ENCODE measurements at places on chromosomes 1 and 21.

DNA sequence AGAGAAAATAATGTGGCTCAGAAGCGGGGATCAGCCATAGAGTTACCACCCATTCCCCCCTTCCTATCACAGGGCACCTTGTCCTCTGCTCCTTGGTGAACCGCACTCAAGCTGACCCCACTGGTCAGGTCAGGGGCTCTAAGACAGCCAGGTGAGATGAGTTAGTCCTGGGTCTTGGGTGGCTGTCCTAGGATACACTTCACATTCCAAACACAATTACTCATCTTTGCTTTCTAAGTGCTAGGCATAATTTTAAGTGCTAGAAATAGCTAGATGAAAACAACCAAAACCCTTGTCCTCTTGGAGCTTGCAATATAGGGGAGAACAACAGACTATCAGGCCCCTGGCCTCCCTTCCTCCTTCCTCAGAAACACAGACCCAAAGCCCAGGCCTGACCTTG, 7.8 kb upstream of the MUTYH start:
- no peak for DNase-seq

- no peak for DNase-seq
Measured at GRCh38 chr1:99964806-99965205, 5.0 kb upstream of the SLC35A3 start.

GRCh38 chr21:21921410-21922232, 923.4 kb downstream of the NCAM2 start:
- DNase-seq: no peak

- no peak for DNase-seq
Measured at GRCh38 chr1:17080880-17081279, 27.0 kb upstream of the SDHB start.

DNA sequence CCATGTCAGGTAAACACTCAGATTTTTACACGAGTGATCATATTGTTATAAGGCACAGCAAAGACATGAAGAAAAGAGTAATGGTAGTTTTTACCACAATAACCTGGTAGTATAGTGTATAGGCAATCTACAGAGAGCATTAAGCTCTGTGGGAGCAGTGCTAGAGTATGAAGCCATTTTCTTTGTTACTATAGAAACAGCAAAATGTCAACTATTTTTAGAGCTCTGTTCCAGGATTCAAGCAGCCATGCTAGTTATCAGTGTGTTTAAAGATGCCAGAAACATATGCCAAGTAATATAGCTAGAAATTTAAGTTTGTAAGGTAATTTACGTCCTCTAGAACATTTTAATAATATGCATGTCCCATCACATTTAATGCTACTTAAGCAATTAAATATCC, 77.6 kb upstream of the RGS18 start:
- no peak for DNase-seq

DNA sequence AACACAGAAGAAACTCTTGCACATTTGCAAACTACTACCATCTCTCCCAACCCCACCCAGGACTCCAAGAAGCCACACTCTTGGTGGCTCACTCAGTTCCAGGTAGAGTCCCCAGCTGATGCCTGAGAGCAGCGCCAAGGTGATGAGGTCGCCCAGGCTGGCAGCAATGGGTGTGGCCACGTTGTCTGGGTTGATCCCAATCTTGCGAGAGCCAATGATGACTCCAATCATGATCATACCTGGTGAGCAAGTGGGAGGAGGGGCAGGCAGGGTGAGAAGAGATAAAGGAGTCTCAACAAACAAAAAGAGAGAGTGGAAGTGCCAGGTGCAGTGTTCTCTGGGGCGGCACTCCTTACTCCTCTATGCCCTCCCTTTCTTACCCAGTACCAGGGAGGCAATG, 14.4 kb downstream of the SLC41A1 start:
- peak; percentile 53 for DNase-seq

DNA sequence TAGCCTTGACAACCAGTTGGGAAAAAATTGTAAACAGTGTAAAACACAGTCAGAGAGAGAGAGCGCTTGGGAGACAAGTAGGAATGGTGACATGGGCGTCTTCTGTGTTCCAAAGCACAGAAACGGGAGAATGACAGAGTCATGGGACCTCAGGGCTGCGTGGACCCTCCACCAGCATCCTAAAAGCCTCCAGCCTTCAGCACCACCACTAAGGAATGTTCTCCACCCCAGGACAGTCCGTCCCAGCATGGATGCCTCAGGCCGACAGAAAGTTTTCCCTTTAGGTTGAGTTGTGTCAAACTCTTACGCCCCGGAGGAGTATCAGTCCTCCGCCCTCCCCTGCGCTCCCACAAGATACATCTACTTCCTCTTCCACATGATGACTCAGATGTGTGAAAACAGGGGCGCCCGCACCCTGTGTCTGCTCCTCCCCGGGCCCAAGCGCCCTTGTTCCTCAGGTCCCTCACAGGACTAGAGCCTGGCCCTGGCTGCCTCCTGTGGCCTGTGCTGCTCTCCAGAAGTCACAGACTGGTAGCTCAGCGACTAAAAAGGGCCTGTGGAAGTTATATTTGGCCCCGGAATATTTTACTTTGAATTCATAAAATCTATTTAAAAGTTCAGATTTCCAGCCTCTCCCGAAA, 63.9 kb upstream of the EFHD2 start:
- DNase-seq: no peak

GRCh38 chr21:37043818-37044217, 29.1 kb downstream of the PIGP start:
- no peak for DNase-seq

- DNase-seq: peak; percentile 64
Measured at GRCh38 chr1:14590411-14591180, 7.9 kb upstream of the KAZN start.

DNA sequence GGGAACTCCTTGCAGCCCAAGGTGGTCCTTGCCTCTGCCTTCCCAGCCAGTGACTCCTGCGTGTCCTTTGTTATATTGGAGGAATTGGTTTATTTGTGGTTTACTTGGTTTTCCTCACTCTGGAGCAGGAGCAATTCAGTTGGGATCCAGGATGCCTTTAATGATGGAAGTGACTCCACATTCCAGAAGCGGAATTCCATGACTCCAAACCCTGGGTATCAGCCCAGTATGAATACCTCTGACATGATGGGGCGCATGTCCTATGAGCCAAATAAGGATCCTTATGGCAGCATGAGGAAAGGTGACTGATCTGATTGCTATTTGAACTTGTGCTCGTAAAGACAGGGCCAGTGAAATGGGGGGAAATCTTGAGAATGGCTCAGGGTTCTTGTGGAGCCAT, 15.1 kb upstream of the PIGV start:
- no peak for DNase-seq

- peak; percentile 97 for DNase-seq
Measured at GRCh38 chr1:93447481-93448291, at the start of gene FNBP1L. FNBP1L (plus strand) TSS chr1:93448118; CDS start chr1:93448282, 164 bp downstream.

- DNase-seq: no peak
Measured at GRCh38 chr1:169867012-169867675, 26.6 kb downstream of the SCYL3 start.

DNA sequence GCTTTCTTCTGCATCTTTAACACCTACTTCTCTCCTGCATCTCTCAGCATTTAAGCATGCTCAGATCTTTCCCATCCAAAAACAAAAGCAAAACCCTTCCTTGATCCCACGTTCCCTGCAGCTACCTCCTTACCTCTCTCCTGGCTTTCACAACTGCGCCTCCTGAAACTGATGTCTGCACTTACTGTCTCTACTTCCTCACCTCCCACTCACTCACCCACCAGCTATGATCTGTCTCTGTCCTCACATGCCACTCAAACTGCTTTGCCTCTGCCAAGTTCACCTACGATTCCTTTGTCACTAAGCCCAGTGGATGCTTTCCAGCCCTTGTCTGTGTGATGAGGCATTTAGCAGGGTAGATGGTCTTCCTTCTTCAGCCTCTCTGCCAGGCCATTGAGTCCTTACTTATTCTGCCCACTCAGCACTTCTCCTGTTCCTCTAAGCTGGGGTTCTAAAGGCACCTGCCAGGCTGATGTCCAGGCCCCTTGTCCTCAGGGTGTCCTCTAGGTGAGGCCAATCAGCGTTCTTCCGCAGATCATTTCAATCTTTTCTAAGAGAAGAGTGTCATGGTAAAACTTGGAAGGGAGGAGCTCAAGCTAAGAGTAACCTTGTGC, 10.0 kb upstream of the GJB3 start:
- DNase-seq: no peak

- DNase-seq: no peak
Measured at GRCh38 chr1:244406337-244406736, 45.4 kb downstream of the ADSS2 start.

GRCh38 chr1:147613506-147613905, 56.8 kb downstream of the ACP6 start:
- DNase-seq: no peak

DNA sequence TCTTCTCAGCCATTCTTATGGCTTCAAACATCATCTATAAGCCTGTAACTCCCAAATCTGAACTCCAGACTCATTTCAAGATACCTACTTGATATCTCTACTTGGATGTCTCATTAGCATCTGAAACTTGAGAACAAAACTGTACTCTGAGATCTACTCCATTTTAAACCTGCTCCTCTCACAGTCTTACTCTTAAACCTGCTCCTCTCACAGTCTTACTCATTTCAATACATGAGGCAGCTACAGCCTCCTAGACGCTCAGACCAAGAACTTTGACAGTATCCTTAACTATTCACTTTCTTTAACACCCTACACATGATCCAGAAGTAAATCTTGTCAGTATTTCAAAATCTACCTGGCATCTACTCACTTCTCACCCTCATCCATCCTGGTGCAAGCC, 54.3 kb downstream of the NBPF6 start:
- DNase-seq: no peak

GRCh38 chr1:157955857-157956256, 37.6 kb upstream of the KIRREL1 start:
- DNase-seq: no peak

DNA sequence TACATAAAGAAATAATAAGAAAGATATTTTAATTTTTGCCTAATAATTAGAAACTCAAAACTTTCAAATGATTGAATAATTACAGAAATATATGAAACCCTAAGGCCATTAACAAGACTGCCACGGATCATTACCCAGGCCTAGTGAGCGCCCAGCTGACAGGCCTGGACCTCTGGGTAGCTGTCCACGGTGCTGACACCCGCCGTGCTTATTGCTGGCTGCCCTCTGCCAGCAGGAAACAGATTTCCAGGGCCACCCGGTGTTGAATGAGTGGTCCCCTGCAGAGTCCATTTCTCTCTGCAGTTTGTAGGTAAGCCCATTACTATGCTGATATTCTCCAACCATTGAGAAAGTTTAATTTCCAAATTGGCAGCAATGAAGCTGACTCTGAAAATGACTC, 254.4 kb upstream of the GJB5 start:
- DNase-seq: peak; percentile 90

DNA sequence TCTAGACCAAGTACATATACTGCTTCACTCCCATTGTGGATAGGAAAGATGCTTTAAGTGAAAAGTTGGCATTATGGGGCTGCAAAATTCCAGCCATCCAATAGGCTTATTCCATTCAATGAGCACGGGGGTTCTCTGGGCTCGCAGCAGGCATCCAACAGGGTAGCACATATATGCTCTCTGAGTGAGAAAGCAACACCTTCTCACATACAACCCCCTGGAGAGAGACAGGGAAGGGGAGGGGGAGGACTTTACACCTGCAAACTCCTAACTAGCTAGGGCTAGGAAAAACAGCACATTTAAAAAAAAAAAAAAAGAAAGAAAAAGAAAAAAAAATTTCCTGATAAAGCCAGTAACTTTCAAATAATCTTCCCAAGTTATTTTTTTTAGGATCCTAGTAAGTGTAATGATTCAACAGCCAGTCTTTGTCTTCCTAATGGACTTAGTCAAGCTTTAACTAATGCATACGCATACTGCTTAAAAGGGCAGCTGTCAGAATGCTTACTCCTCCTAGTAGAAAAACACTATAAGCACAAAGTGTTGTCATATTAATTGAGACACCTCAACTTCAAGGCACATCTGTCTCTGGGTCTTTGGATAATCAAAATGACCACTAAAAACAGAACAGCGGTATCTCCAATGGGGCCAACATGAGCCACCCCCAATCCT, 18.7 kb downstream of the PSMB2 start:
- peak; percentile 72 for DNase-seq

- no peak for DNase-seq
Measured at GRCh38 chr1:197961449-197961848, 44.3 kb downstream of the LHX9 start.

DNA sequence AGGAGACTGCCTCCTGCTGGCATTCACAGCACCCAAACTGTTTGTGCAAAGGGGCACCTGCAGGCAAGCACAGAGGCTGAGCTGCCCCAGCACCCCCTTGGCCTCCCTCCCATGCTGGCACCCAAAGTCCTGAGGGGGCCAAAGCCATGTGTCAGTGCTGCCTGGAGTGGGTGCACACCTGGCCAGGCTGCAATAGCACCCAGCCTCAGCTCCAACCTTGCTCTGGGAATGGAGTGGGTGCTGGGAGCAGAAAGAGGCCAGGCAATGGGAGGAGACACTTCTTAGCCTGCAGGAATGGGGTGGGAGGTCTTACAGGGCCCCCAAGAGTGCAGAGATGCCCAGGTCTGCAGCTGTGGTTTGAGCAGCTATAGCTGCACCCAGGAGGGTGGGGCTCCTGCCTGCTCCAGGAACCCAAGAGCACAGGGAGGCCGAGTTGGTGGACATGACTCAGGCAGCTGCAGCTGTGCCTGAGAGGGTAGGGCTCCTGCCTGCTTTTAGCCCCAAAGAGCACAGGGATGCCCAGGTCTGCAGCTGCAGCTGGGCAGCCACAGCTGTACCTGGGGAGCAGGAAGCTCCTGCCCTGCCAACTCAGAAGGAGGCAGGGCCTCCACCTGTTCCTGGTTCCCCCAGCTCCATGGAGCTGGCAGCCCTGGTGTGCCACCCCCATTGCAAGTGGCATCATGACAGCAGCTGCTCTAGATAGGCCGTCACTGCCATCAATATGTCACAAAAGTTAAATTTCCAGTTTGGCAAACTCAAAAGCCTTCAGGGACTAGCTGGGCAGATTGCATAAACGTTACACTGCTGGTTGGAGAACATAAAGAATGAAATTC, 5.3 kb upstream of the CHD1L start:
- no peak for DNase-seq

DNA sequence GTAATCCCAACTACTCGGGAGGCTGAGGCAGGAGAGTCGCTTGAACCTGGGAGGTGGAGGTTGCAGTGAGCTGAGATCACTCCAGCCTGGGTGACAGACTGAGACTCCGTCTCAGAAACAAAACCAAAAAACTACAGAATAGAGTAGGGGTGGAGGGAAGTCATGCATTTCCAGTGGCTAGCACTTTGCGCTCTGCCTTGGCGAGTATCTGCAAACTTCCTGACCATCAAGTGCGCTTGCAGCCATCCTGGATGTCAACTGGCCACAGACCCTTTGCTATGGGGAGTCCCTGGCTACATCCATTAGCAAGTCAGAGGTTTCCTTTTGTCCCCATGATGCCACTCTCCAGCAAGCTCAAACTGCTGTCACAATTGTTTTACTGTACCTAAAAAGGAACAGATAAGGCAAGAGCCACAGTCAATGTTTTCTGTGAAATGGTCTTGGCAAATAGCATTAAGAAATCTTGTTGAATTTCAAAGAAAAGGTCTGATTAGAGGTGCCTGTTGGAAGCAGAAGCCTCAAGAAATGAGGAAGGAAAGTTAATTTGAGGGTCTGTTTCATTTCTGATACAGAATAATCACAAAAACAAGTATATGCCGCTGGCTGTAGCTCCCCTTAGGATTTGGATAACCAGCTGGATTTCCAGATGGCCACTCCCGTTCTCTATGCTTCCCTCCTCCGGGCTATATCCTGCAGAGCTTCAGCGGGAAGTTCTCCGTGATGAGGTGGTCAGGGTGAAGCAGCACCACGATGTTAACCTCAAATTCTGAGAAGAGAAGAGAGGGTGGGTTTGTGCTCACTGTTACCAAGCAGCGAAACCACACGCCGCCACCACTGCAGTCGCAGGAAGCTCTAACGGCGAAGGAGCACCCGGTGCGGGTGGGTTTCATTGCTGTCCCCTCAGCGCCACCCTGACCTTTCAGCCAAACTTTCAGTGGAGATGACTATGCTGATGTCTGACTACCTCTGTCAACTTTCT, 42.0 kb downstream of the VPS26C start:
- DNase-seq: no peak

Data from endodermal cell (in vitro differentiated cells).